ENCODE measurements at places on chromosomes 2 and 18. TPM values are rescaled to one million over a fixed set of nuclear protein-coding genes. Genes with fewer than 3 reads are reported as not detected.

DNA sequence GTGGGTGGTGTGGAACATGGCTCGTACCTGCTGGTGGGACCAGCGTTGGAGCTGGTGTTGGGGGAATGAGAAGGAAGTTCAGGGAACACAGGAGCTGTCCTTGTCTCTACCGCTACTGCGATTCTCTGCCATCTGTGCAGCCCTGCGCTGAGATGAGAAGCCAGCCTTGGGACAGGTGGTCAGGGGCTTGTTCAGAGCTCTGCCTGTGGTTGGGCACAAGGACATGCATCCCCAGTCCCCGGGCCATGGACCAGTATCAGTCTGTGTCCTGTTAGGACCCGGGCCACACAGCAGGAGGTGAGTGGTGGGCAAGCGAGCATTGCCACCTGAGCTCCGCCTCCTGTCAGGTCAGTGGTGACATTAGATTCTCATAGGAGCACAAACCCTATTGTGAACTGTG, 164.4 kb downstream of the TSN start:
- H3K4me1 ChIP-seq, result no peaks in the 10 kb centered on the region
- H3K36me3 ChIP-seq, result no peaks in the 10 kb centered on the region
- no peak overlapping the region for H3K4me3 ChIP-seq
- DNase-seq, result no peak
- H3K27me3 ChIP-seq, result no peaks in the 10 kb centered on the region

DNA sequence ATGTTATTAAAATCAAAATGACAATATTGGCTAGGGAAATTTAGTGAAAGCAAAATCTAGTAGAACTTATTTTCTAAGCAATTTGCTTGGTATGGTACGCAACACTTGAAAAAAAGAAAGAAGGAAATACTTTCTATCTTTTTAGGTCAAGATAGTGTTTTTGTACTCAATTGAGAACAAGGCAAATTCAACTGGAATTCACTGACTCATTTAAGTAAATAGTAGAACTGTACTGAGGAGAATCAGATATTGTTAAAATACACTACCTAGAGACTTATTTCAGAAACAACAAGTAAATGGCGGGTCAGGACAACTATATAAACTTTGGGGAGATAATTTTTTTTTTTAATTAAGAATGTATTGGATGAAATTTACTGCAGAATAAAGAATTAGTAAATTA, 18.9 kb downstream of the ZRANB3 start:
- no peak overlapping the region for H3K4me3 ChIP-seq
- H3K27me3 ChIP-seq, result no peaks in the 10 kb centered on the region
- H3K36me3 ChIP-seq, result no peaks in the 10 kb centered on the region

AMER3 gene
- not detected for total RNA-seq

GRCh38 chr2:55168221-55169154, 63.6 kb downstream of the CLHC1 start:
- DNase-seq, result peak; percentile 68
- H3K4me1 ChIP-seq, result peaks cover 21% of the 10 kb centered on the region
- H3K27ac ChIP-seq, result no peak overlapping the region
- no peak overlapping the region for H3K4me3 ChIP-seq

FKBP1B gene
- total RNA-seq, result 4.5 TPM

- peak; percentile 82 for DNase-seq
- peak overlapping the region; percentile 29 for H3K4me3 ChIP-seq
- H3K4me1 ChIP-seq, result peaks cover 13% of the 10 kb centered on the region
- no peaks in the 10 kb centered on the region for H3K36me3 ChIP-seq
- H3K27ac ChIP-seq, result no peak overlapping the region
Observed at GRCh38 chr2:241354668-241355658, 1.1 kb upstream of the FARP2 start.

- no peaks in the 10 kb centered on the region for H3K4me1 ChIP-seq
- no peak for DNase-seq
- H3K27me3 ChIP-seq, result no peaks in the 10 kb centered on the region
- H3K36me3 ChIP-seq, result no peaks in the 10 kb centered on the region
- no peak overlapping the region for H3K4me3 ChIP-seq
- no peak overlapping the region for H3K27ac ChIP-seq
Observed at GRCh38 chr2:109126501-109126860, 2.5 kb upstream of the SH3RF3 start.

TFPI gene
- 53.3 TPM for total RNA-seq

DNA sequence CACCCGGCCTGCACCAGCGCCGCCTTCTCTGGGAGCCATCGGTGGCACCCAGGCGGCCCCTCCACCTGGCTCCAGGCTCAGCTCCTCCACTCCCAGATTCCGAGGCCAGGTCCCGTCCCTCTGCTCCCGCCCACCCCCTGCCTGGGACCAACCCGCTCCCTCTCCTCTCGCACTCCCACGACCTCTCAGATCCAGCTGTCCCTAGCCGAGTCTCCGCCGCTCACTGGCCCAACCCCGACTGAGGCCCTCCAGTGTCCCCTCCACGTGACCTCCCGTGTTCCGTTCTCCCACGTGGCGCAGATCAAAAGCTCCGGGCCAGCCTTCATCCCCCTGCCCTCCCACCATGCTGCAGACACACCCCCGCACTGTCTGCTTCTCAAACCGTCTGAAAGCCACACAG, 14.4 kb upstream of the SALL3 start:
- no peak for DNase-seq
- no peak overlapping the region for H3K4me3 ChIP-seq
- H3K4me1 ChIP-seq, result no peaks in the 10 kb centered on the region
- no peaks in the 10 kb centered on the region for H3K36me3 ChIP-seq
- H3K27ac ChIP-seq, result no peak overlapping the region

- H3K27me3 ChIP-seq, result no peaks in the 10 kb centered on the region
- peaks cover 3% of the 10 kb centered on the region for H3K4me1 ChIP-seq
- DNase-seq, result no peak
Observed at GRCh38 chr2:160813506-160813858, 319.9 kb upstream of the RBMS1 start.

CFAP53 gene
- 0.61 TPM for total RNA-seq

DNA sequence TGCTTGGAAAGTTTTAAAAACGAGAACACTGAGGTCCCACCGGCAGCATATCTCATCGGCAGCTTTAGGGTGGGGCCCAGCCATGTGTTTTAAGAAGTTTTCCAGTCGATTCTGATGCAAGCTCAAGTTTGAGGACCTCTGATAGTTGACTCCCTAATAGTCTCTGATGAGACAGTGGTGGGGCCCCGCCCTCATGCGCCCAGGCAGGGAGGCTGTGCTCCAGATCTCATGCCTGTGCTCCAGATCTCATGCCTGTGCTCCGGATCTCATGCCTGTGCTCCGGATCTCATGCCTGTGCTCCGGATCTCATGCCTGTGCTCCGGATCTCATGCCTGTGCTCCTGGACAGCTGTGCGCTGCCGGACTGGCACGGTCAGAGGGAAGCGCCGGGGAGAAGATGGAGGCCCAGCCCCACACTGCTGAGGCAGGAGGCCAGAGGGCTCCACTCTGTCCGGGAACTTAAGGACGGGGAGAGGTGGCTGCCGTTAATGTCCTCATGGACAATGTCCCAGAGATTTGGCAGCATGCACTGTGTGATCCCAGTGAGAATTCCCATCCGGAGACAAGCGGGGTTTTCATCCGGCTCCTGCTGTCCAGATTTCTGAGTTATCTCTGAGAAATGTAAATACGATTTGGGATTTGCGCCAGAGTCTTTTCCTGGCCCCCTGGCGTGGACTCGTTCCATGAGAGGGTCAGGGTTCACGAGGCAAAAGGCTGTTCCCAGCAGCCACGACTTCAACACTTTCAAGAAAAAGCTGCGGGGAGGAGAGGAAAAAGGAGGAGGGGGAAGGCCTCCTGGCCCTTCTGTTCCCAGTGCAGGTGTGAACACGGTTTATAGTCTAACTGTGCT, 9.4 kb upstream of the COLEC11 start:
- H3K27ac ChIP-seq, result peak overlapping the region; percentile 14
- peak overlapping the region; percentile 3 for H3K4me3 ChIP-seq
- H3K36me3 ChIP-seq, result no peaks in the 10 kb centered on the region
- H3K27me3 ChIP-seq, result no peaks in the 10 kb centered on the region
- DNase-seq, result peak; percentile 90

DNA sequence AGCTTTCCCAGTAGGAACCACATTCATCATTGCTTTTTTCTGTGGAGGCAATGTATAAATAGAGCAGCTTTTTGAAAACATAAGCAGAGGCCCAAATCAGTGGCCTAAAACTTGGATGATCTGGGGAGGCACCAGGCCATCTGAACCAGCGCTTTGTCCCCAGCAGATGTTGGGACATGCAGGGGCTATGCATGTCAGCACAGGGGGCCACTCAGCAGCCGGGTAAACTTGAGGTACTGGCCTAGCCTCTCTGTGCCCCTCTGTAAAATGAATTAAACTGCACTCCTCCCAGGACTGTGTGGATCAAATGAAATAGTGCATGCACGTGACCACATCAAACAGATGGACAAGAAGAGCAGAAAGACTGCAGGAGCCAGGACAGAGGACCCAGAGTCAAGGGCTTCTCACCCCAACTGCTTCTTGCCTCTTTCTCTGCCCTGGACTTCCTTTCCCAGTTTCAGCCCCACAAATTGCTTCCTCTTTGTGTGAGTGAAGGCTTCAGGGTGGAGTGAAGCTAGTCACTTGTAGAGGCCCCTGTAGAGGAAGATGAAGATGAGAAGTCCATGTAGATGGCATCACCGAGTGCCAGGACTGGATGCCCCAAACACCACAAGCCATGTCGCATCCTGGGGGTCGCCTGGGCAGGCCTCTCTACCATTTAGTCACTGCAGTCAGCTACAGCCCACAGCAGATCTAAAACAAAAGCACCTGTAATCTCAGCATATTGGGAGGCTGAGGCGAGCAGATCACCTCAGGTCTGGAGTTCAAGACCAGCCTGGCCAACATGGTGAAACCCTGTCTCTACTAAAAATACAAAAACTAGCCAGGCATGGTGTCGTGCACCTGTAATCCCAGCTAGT, 53.2 kb downstream of the IMPA2 start:
- H3K36me3 ChIP-seq, result no peaks in the 10 kb centered on the region
- H3K27me3 ChIP-seq, result no peaks in the 10 kb centered on the region
- DNase-seq, result no peak
- H3K4me3 ChIP-seq, result no peak overlapping the region
- no peak overlapping the region for H3K27ac ChIP-seq

DNA sequence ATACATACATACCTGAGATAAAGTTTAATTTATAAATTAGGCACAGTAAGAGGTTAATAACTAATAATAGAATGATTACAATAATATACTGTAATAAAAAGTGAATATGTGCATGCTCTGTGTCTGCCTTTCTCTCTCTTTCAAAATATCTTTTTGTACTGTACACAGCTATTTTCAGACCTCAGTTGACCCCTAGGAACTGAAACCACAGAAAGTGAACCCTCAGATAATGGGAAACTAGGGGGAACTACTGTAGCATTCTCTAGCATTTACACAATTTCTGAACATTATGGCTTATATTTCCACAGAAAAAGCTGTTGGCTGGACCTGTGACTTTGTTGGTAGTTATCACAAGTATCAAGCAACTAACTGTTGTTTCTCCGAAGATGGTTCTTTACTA, 25.9 kb downstream of the WDR75 start:
- H3K4me1 ChIP-seq, result peaks cover 1% of the 10 kb centered on the region
- no peak for DNase-seq
- H3K36me3 ChIP-seq, result no peaks in the 10 kb centered on the region
- no peak overlapping the region for H3K27ac ChIP-seq
- H3K4me3 ChIP-seq, result no peak overlapping the region

- H3K4me1 ChIP-seq, result no peaks in the 10 kb centered on the region
- H3K27ac ChIP-seq, result no peak overlapping the region
- no peaks in the 10 kb centered on the region for H3K36me3 ChIP-seq
- peak; percentile 67 for DNase-seq
- H3K27me3 ChIP-seq, result no peaks in the 10 kb centered on the region
Observed at GRCh38 chr2:18749912-18750526, 160.7 kb upstream of the NT5C1B start.

- DNase-seq, result no peak
- H3K4me1 ChIP-seq, result no peaks in the 10 kb centered on the region
- no peak overlapping the region for H3K4me3 ChIP-seq
Observed at GRCh38 chr2:47645246-47645645, 137.7 kb upstream of the MSH6 start.

GRCh38 chr2:160337728-160338127, 137.7 kb upstream of the ITGB6 start:
- H3K27ac ChIP-seq, result no peak overlapping the region
- H3K36me3 ChIP-seq, result no peaks in the 10 kb centered on the region
- no peak overlapping the region for H3K4me3 ChIP-seq
- H3K4me1 ChIP-seq, result peaks cover 16% of the 10 kb centered on the region
- no peaks in the 10 kb centered on the region for H3K27me3 ChIP-seq
